ENCODE measurements at places on chromosomes 6 and 20.
A peak's percentile ranks its signal among the peaks of the same experiment; 100 is the strongest.

GRCh38 chr20:53901497-53902096, 168.8 kb downstream of the BCAS1 start:
- no peak for DNase-seq

DNA sequence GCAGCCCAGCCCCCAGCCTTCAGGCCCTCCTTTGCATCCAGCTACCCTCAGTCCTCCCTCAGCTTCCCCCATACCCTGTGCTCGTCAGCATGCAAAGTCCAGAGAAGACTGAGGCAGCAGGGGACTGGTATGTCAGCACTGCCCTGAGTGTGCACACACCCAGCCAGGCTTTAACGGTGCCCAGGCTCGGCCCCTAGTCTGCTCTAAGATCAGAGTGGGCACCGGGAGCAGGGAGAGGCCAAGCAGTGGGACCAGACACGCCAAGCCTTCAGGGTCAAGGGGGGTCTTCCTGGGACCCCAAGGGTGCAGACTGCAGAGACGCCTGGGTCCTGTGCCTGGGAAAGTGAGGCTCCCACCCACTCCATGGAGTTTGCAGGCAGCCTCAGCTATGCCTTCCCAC, 74.7 kb downstream of the GPR63 start:
- DNase-seq = no peak

DNA sequence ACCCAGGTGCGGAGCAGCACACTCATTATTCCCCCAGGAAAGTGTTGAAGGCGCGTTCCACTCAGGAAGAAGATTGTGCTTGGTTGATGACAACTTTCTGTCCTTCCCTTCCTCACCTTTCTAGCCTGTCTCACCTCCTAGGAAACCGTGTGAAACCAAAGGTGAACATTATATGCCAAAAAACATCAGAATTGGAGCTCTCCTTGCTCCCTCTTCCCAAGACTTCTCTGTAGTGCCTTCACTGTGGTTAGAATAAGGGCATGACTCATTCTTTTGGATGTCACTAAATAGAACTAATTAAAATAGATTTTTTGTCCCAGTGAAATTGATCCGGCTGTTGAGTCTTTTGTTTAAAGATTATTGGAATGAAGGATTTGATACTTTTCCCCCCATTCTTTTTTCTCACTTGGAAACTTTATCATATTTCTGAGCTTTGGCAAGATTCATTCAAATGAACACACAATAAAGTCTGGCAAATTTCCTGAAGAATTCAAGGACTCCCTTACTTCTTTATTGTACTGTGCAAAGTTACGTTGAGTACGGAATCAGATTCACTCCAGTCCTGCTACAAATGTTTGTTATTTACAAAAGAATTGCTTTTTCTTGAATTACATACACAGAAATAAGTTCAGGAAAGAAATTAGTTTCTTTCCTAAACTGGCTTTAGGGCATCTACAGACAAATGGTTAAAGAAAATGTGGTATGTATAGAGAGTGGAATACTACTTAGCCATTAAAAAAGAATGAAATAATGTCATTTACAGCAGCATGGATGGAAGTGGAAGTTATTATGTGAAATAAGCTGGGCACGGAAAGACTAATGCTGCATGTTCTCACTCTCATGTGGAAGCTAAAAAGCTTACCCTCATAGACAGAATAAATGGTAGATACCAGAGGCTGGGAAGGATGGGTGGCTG, 142.8 kb upstream of the AKAP12 start:
- DNase-seq = no peak

GRCh38 chr6:158703111-158703836, 53.4 kb downstream of the SYTL3 start:
- DNase-seq = no peak

DNA sequence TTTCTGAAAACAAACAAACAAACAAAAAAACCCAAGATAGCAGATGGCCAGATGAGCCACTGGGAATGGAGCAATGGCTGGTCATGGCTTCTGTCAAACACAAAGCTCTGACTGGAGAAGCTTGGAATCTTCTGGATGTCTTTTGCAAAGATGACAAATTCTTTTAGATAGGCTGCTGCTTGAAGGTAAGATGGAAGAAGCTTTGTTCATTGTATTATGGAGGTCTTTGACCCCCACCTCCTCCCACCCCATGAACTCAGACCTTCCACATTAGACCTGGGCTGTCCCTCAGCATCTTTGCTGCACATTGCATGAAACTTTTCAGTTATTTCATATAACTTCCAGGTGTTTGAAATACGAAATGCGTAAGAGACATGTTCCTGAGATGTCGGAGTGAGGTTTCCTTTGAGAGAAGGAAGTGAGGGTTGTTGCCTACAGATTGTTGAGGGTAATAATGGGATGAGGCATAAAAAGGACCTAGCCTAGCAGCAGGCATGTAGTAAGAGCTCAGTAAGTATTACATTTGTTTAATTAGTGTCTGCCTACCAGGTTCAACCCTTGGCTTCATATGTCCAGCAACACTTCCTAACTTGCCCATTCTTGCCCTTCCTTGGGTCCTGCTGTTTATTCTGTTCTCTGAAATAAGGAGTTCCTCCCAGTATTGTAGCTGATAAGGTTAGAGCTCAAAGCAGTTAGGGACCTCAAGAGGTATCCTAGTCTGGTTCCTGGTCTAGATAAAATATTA, 51.4 kb upstream of the IER3 start:
- DNase-seq = no peak

DNA sequence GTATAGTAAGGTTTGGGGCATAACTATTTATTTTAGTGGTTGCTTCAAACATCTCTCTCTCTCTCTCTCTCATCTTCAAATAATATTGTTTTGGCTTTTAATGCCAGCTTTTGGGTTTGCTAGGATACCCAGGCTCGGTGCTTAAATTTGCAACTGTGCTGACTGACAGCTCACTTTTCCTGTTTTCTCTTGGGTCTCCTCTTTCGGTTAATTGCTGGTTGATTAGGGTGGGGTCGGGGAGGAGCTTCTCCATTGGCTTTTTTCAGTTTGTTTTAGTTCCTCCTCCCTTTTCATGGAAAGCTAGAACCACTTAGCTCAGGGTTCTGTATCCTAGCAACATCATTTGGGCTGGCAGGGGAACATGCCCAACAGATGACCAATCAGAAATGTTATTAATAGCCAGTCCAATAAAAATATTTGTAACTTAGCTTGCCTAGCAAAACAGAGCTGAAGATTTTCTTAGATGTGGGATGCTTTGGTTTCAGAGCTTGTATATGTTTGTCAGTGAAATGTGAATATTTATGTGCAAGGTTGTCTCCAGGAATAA, 11.3 kb downstream of the TFAP2B start:
- DNase-seq = peak; percentile 42

DNA sequence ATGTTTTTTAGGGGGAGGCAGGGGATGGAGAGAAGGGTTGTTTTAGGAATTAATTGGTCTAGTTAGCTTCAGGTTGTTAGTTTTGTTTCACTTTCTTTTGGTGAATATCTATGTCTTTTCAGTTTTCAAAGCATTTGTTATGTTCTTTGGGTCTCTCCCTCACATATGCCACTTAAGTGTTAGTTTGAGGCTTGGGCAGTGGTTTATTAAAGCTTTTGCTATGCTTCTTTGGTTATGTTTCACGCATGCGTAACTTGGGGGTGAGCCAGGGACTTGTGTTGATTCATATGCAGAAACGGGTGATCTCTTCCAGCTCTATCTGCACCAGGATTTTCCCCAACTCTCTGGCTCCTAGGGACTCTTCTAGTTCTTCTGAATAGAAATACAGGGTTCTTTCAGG, 11.4 kb upstream of the MMS22L start:
- no peak for DNase-seq

GRCh38 chr6:13296536-13296997, 31.8 kb downstream of the TBC1D7 start:
- no peak for DNase-seq

DNA sequence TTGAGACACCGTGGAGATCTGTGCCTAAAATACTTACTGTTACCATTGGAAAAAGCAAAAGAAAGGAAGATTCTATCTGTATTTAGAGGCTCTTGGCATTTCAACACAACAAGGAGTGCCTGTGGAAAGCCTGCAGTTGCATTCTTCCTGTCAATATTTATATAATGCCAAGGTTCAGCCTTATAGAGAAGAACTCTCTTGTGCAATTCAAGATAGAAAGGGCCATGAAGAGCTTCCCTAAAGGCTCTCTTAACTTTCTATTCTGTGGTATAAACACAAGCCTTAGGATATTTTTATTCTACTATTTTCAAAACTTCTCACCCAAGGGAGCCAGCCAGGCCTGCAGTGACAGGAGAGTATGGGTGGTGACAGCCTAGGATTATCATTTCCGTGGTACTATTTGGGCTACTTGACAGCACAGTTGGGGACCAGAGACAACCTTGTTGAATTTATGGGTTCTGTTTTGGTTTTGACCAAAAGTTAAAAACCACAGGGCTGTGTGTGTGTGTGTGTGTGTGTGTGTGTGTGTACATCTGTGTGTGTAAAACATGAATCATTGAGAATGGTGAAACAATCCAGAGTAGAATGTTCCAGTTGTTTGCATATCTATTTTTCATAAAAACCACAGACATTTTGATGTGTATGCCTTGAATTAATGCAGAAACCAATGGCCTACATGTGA, 700.9 kb upstream of the SLC35B3 start:
- DNase-seq = no peak

DNA sequence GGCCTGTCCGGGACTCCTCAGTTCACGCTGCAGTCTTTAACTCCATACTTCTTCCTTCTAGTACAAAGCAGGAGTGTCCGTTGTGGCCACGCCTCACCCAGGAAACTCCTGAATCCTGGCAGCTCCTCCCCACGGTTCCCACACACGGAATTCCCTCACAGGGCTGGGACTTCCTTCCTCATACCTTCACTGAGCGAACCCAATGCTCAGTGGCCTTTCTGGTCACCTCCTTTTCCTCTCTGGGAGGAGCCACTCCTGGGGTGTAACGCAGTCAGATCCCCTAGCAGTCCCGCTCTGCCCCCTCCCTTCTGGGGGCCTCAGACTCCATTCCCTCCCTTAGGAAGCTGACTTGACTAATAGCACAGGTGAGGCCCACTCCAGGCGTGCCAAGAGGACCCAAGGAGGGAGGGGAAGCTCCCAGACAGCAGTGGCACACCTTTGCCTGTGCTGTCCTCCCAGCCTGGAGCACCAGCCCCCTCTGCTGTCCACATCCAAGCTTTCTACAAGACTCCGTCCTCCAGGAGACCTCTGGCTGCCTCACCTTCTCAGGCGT, at the start of gene SLC52A3:
TSS of gene SLC52A3 (minus strand) at position 75 of the 553 bp plus-strand sequence. CDS start 2,726 bp downstream, outside the sequence.
- no peak for DNase-seq

GRCh38 chr20:51004305-51004727, 18.6 kb downstream of the KCNG1 start:
- no peak for DNase-seq

- no peak for DNase-seq
These were observed 1.7 kb upstream of the KIF25 start for GRCh38 chr6:167995731-167996151.

GRCh38 chr6:160198606-160199211, 59.9 kb downstream of the SLC22A2 start:
- DNase-seq = no peak

DNA sequence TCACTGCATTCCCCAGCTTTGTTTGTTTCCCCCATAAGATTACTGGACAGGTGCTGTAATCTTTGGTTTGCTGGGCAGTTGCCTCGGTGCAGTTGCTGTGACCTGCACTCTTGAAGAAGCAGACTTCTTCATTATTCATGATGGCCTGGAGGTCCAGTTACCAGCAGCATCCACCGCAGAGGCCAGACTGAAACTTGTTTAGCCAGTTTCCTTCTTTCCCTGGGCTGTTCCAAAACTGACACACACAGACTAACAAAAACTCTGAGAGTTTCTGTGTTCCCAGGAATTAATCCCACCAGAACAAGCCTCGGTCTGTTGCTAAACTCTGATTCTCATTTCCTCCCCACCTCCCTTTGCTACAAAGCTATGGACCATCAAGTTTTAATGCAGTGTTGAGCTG, 144.1 kb downstream of the QRSL1 start:
- no peak for DNase-seq

DNA sequence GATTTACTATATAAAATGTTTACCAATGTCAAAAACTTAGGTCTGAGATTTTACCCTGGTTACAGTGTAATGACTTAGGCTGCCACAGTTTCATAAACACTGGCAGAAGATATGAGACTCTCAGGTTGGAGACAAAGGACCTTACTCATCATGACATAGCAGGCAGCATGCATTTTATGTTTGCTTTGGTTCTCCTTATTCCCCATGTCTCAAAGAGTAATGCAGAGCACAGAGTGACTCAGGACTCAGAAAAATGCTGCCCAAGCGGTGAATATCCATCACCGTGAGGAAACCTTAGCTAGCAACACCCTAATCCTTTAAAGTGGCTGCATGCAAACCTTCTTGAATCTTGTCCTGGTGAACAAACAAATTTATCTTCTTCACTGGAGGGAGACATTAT, 112.1 kb upstream of the EYS start:
- no peak for DNase-seq

- DNase-seq = no peak
These were observed 11.0 kb upstream of the COL10A1 start for GRCh38 chr6:116136933-116137340.

- DNase-seq = peak; percentile 36
These were observed 60.3 kb downstream of the VTA1 start for GRCh38 chr6:142207265-142207877.

DNA sequence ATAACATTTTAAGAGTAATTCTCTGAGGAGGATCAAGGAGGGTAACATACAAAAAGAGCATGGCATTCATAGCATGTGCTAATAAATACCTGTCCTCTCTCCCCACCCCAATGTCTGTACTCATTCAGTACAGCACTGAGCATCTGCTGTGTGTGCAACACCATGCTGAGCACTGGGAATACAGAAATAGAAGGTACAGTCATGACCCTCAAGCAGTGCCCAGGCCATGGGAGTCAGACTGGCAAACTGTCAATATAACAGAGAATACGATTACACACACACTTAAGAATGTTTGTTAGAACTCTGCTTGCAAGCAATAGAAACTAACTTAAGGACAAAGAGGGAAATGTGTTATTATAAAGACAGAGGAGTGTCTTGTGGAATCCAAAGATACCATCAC, 24.7 kb upstream of the ZFAND3 start:
- DNase-seq = no peak

GRCh38 chr6:53058388-53059195, 6.6 kb upstream of the FBXO9 start:
- DNase-seq = no peak

DNA sequence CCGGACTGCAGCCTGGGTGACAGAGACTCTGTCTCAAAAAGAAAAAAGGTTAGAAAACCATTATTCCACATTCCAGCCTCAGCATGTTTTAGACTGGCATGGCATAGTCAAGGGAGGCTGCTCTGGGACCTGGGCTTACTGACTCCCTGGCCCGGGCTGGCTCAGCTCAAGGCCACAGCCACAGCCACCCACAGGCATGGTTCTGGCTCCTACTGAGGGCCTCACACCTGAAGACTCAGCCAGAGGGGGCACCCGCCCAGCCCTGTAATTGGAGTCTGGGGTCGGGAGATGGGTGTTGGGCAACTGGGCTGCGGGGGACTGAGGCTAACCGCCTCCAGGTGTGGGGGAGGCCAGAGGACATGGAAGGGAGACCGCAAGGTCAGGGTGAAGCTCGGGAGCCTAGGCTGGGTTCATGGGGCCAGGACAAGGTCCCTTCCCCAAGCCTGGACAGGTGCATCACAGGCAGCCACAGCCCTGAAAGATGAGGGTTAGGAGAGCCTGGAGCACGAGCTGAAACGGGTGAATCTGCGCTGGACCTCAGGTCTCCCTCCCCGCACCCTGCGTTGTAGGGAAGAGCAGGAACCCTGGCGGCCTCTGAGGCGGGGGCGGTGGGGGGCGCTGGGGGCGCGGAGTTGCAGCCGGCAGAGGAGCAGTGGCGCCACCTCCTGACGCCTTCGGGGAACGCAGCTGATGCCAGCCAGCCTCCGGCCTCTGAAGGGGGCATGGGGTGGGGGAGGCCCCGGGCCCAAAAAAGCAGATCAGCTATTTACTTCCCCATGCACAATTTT, 67.7 kb upstream of the SRSF6 start:
- DNase-seq = peak; percentile 21

GRCh38 chr20:23320317-23320716, 30.3 kb upstream of the NXT1 start:
- no peak for DNase-seq
